ENCODE measurements at places on chromosomes 11 and 22.
A peak's percentile ranks its signal among the peaks of the same experiment; 100 is the strongest.

- DNase-seq, result no peak
These were observed 8.5 kb downstream of the TPCN2 start for GRCh38 chr11:69057236-69057635.

- DNase-seq, result no peak
These were observed 237.8 kb downstream of the TTC28 start for GRCh38 chr22:28441720-28442263.

GRCh38 chr11:111730871-111731591 lies 35.2 kb downstream of the PPP2R1B start:
- peak; percentile 89 for DNase-seq

GRCh38 chr22:26660961-26661578 lies 3.7 kb downstream of the MIAT start:
- DNase-seq, result peak; percentile 35

DNA sequence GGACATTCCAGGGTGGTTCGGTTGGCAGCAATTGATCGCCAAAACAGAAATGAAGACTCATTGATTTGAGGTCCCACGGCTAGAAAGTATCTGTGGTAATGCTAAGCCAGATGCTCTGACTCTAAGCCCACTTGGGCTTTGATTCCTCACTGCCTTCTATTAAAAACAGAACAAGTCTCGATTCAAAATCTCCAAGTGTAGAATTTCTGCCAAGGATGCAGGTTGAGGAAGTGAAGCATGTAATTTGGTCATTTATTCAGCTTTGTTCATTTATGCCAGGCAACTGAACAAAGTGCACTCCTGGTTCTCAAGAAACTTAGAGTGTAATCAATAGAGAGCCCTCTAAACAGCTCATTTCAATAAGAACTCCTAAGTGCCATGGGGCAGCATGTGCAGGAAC lies 2.3 kb upstream of the CEP295 start:
- DNase-seq, result no peak

DNA sequence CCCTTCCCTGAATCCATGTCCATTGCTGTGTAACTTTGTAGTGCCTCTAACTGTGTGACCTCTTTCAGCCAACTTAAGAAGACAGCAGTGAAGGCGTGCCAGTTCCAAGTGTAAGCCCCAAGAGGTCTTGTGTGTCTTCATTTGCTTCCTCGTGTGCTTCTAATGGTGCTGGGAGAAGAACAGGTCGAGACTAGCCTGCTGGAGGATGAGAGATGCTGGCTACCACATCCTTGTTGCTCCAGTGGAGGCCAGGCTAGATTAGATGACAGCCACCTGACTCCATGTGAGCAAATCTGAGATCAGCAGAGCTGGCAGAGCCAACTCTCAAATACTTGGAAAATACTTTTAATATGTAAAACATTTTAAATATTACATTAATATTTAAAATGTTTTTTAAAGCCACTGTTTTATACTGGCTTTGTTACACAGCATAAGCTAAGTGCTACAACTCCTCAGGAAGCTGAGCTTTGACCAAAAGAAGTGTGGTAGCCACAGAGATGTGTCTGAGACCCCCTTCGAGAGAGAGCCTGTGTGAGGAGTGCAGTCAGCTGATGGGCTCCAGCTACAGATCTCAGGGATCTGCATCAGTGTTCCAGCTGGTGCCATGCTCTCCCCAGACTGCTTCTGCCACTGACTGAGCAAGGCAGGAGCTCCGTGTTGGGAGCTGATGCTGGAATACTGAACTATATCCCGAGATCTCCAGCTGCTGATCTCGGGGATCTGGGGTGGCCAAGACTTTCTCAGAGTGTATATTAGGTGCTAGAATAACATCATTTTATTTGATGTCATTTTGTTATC lies 8.9 kb downstream of the KCNJ11 start:
- DNase-seq, result no peak

DNA sequence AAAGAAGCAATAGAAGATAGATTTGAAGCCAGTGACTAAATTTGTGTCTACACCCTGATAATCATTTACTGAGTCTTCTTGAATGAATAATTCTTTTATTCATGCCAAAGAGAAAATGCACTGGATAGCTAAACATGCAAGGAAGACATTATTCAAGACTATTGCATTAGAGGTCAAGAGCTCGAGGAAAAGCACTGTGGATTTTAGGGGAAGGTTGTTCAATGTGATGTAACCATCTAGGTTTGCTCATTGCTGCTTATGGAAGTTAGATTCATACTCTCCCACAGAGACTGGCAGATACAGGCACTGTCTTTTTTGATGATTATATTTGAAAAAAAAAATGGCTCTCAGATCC lies 682.1 kb downstream of the KCNA4 start:
- DNase-seq, result no peak

GRCh38 chr22:24436553-24436952 lies 9.2 kb downstream of the ADORA2A start:
- DNase-seq, result no peak

DNA sequence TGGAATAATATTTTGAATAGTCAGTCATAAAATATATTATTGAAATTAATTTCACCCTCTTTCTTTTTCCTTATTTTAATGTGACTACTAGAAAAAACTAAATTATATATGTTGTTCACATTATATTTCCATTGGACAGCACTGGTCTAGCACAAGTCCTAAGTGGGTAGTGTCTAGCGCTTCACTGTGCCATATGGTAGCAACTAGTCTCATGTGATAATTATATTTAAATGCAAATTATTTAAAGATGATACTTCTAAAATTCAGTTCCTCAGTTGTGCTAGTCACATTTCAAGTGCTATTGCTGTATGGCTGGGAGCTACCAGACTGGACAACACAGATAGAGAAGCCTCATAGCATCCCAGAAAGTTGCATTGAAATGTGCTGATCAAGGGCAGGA lies 19.1 kb upstream of the LDLRAD3 start:
- no peak for DNase-seq

GRCh38 chr11:79492008-79492407 lies 51.2 kb upstream of the TENM4 start:
- no peak for DNase-seq

- DNase-seq, result no peak
These were observed 351.1 kb downstream of the MIAT start for GRCh38 chr22:27008454-27008853.

DNA sequence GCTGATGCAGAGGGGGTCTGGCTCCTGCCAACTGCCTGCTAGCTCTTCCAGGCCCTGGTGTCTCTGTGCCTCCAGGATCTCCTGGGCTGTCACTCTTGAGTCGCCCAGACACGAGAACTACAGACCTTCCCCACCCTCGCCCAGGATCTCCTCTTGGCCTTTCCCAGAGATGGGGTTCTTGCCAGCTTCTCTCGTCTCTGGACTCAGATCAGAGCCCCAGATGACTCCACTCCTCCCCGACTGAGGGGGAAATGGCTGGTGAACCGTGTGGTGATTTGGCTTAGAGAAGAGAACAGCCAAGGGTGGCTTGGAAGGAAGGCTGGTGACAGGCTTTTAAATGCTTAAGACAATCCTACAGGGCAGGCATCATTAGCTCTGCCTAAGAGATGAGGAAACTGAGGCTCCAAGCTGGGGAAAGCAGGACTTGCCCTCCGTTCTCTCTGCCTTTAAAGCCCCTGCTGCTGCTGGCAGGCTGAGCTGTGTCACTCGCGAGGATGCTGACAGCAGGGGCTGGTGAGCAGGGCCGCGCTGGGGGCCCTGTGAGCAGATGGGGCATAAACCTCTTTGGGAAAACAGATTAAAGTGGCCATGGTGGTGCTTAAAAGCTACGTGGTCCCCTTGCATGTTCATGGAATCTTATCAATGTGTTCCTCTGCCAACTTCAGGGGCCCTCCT lies 90.3 kb upstream of the THY1 start:
- no peak for DNase-seq

DNA sequence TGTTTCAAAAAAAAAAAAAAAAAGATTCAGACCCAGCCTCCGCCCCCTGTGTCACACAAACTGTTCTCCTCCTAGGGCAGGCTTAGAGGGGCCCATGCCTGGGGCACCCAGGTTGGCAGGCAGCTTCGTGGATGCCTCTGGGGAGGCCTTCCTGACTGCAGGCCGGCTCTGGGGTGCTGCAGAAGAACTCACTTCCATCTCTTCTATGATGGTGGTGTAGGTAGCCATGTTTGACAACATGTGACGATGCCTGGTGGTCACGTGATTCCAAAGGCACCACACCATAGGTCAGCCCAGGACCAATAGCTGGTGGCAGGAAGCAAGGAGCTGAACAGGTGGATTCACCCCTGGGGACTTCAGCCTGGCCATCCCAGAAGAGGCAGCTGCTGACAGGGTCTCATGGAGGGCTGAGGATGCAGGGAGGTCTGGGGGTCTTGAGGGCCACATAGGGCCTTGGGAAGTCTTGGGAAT lies 24.1 kb upstream of the CELSR1 start:
- no peak for DNase-seq

DNA sequence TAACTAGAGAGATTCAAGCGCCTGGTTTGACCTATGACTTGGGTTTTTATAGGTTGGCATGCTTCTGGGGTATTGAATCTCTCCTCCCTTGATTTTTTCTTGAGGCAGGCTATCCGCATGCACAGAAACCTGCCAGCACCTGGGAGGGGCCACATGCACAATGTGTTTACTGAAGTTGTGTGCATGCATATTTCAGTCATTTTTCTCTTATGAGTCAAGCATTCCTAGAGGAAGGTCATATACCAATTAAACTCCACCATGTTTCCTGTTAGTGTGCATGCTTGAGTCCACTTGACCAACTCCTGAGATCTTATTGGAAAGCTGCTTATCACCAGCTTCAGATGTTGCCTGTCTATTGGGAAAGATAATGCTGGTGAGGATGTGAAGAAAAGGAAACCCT lies 1718.4 kb downstream of the LRRC4C start:
- DNase-seq, result no peak

GRCh38 chr22:30876221-30876751 lies 92.3 kb downstream of the MORC2 start:
- DNase-seq, result no peak

DNA sequence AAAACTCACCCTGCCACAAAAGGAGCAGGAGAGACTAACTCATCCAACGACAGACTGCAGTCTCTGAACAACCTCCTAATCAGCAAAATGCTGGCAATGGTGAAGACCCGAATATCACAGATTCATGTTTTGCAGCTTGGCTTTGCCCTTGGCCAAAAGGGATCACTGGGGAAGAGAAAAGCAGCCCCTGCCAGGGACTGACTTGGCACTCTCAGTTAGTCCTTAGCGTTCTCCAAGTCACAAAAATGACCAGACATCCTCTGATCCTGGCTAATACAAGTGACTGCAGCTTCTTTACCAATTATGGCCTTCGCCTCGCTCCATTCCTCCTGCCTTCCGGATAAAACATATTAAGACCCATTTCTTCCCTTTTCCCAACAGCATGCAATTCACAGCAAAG lies 22.4 kb upstream of the CHST1 start:
- DNase-seq, result no peak

DNA sequence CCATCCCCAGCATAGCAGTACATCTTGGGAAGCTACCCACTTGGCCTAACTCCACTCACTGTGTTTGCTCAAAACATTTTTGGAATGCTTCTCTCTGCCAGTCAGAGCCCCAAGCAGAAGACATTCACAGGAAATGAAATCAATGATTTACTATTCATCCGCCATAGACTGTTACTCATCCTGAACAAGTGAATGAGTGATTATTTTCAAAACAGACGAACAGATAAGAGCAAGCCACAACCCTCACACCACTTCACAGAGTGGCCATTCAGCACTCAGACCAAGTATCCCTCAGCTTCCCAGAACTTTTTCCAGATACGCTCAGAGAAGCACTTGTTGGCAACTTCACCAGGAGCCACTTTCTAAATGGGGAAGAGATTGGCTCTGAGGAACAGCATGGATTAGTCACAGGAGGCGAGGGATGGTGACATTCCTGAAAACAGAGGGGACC lies 13.0 kb upstream of the UBASH3B start:
- DNase-seq, result no peak

- no peak for DNase-seq
These were observed 397 bp upstream of the CD44 start for GRCh38 chr11:35138606-35138942.

GRCh38 chr11:116278076-116278475 lies 494.7 kb downstream of the BUD13 start:
- DNase-seq, result no peak

DNA sequence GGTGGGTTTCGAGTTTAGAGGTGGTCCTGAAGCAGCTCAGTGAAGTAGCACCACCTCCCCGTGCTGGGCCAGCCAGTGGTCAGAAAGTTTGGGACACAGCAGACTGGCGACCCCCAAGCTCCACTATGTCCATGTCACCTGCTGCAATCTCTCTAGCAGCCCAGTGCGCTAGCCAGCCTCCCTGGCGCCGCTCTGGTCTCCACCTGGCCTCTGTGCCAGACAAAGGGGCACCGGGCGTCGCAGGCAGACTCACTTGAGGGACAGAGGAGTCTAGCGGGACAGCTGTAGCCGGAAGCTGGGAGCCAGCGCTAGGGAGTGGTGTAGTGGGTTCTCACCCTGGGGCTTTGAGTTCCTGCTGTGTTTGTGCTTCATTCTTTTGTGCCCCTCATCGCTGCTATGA lies 25.5 kb downstream of the MYBPC3 start:
- DNase-seq, result peak; percentile 74

DNA sequence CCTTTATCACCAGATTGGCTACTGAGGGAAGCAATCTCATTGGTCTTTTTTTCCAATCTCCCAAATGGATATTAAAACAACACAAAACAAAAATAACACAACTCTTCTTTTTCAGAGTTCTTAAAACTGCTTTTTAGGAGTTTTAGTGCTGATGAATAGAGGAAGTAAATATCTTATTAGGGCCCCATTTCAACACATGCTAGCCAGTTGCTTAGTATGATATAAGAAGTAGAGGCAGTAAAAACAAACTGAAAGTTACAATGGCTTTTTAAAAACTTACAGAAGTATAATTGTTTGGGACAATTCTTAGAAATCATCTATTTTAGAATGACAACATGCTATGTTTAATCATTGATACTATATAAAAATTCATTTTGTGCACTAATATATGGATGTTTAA lies 3.4 kb downstream of the C11orf71 start:
- DNase-seq, result no peak

- no peak for DNase-seq
These were observed 10.8 kb downstream of the RIBC2 start for GRCh38 chr22:45424241-45424731.

DNA sequence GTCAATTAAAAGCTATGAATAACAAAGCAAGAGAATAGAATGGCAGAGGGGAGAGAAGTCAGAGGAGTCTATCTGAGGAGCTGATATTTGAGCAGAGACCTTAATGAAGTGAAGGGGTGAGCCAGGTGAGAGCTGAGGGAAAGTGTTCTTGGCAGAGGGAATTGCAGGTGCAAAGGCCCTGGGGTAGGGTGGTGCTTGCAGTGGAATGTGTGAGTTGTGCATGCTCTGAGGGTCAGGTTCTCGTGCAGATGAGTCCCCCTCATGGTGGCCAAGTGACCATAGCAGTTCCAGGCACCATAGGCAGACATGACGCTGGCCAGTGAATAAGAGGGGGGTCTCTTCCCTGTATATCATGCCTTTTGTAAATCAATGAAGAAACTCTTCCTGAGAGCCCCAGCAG lies 58.9 kb upstream of the ALX4 start:
- no peak for DNase-seq

DNA sequence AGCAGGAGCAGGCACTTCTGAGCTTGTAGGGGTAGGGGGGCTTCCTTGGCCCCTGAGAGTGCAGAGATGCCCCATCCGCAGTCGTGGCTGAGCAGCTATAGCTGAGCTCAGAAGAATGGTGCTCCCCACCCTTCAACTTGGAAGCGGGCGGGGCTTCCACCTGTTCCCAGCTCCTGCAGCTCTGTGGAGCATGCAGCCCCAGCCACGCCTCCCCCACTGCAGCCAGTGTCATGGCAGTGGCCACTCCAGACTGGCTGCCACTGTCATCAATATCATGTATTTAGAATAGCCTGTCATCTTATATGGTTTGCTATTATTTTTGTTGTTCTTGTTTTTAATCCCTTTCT lies 213.1 kb downstream of the LRRC4C start:
- DNase-seq, result no peak

- DNase-seq, result no peak
These were observed 76.8 kb upstream of the RTL6 start for GRCh38 chr22:44574640-44575380.

Measured in DMS153 (cell line).